Activated T-cell treated with anti-CD3 and anti-CD28 coated beads for 48 hours (primary cell): ENCODE measurements at places on chromosomes 7 and 10.

- DNase-seq = no peak
Measured at GRCh38 chr10:118516716-118517115, 78.7 kb downstream of the PRLHR start.

GRCh38 chr7:128947854-128948253, 10.1 kb downstream of the IRF5 start:
- no peak for DNase-seq

DNA sequence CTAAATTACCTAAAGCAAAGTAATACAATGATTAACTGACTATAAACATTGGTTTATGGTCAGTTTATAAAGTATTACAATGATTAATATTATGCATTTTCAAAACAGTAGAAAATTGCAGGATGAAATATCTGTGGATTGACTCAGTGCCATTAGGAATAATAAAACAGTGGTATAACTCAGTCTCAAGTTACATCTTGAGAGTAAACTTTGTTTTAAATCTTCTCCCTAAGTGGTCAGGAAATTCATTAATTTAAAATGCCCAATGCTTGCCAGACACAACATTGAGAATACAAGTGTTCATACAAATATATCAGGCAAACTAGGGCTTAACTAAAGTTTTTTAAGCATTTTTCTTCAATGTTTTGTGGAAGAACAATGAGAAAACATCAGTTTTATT, 257.8 kb downstream of the ETV1 start:
- DNase-seq = no peak

DNA sequence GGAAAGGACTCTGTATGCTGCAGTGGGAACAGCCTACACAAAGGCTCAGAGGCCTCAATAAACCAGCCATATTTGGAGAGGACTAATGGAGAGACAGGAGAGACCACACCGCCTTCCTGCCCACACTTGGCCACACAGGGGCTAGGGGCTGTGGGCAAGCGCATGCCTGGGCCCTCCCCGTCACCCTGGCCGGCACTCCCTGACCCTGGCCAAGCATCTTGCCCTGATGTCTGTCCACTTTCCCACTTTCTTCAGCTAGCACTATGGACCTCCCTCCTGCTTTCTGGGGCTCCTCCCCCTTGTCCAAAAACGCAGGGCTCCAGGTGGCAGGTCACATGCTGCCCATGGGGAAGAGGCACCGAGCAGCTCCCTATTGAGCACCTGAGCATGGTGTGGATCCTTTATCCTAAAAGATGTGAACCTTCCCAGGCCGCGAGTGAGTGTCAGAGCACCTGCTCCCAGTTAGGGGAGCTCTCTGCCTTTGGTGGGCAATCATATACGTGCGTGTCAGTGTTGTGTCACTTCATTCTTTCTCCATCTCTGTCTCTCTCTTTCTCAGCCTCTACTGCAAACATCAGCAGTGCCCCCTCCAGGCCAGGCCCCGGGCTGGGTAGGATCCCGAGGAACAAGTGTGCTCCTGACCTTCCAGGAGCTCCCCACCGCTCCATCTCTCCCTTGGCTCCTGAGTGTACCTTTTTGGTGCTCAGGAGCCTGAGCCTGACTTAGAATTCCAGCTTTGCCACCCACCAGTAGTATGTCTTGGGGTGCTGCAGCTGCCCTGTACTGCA, 74.0 kb downstream of the ZMIZ1 start:
- no peak for DNase-seq

GRCh38 chr10:77317221-77317620, 320.4 kb downstream of the KCNMA1 start:
- no peak for DNase-seq

DNA sequence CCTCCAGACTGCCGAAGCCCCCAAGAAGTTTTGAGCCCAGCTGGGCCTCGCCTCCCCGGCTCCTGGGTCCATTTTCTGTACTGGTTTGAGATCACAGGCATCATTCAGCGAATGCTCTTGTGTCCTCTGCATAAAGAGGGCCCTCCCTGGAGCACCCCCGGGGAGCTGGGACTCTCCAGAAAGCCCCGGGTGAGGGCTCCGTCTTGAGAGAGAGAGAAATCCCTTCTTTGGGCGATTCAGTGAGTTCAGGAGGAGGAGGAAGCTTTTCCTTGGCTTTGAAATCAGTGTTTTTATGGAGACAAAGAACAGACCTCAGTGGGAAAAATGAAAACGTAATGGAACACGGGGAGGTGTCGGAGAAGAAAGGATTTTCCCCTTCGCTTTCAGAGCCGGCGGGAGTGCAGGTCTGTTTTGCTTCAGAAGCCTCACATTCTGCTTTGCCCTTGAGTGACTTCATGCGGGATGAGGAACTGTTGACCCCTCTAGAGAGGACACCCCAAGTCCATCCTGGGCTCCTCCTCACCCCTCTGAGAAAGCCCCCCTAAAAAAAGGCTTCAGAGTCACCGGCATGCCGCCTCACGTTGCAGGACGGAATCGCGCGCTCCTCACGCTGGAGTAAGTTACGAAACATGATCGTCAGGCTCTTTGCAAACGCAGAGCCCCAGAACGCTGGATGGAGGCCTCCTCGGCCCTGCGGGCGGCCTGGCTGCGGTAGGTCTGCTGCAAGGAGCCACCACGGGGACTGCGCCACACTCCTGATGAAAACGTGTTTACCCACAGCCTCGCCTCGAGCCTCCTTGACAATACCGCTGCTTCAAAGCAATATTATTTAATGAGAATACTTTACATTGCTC, 8.5 kb upstream of the AP5Z1 start:
- no peak for DNase-seq

GRCh38 chr7:104664648-104665047, 336.2 kb downstream of the LHFPL3 start:
- no peak for DNase-seq

DNA sequence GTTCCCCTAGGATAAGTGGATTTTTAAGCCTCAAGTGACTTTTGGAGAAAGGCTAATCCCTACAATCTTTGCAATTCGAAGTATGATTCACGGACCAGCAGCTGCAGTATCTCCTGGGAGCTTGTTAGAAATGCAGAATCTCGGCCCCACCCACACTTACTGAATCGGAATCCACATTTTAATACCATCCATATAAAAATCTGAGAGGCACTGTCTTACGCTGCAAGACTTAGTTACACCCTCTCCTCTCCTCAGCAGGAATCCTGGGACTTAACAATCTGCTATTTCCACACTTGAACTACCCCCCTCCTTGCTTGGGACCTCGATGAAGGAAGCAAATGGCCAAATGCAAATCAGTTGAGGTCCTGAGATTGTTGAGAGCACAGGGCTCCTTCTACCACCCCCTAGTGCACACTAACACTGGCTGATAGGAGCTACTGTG, 21.0 kb downstream of the ITPRIP start:
- no peak for DNase-seq

- DNase-seq = no peak
Measured at GRCh38 chr7:17902599-17902998, 37.7 kb downstream of the SNX13 start.

DNA sequence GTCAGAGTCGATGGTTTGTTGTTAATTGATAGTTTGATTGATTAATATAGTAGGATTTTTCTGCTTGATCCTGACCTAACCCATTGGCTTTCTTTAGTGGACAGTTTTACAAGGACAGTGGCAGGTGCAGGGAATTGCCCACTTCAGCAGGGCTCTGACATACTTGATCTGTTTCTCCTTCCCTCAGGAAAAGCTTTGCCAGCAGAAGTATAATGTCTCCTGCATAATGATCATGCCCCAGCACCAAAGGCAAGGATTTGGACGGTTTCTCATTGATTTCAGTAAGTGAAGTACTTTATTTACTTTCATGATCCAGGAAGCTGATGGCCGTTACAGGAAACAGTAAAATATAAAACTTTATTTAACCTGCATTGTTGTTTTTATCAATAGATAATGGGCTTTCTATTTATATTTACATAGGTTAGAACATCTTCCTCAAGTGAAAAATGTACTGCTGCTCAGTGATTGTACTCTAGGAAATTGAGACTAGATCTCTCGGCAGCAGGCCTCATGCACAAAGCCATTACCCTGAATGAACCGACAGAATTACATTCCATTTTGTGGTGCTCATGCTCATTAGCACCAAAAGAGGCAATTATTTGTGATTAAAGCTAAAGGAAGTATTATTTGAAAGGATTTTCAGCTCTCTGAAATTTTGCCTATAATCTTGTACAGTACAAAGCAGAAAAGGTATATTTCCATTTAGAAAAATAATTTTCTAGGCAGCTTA, 122.5 kb upstream of the SAMD8 start:
- no peak for DNase-seq

DNA sequence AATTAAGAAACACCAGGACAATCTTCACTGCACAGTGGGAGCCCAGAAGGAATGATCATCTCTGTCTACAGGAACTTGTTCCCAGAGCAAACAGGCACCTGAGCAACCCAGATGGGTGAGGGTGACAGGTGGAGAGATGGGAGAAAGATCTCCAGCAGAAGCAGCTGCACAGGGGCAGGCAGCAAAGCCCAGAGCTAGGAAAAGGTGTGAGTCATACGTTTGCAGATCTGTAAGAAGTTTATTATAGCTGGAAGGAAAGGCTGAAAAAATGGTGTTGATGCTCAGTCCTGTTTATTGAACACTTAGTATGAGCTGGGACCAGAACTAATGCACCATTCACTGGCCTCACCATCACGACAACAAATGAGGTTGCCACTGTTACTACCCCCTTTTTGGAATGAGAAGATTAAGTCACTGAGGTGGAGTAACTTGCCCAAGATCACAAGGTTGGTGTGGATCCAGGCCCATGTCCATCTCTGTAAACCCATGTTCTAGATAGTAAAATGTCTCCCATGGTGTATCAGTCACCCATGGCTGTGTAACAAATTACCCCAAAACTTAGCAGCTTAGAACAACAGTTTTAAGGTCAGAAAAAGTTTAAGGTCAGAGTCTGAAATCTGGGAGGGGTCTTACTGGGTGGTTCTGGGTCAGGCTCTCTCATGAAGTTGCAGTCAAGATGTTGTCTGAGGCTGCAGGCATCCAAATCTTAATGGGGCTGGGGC, 506.9 kb downstream of the RPS24 start:
- no peak for DNase-seq

DNA sequence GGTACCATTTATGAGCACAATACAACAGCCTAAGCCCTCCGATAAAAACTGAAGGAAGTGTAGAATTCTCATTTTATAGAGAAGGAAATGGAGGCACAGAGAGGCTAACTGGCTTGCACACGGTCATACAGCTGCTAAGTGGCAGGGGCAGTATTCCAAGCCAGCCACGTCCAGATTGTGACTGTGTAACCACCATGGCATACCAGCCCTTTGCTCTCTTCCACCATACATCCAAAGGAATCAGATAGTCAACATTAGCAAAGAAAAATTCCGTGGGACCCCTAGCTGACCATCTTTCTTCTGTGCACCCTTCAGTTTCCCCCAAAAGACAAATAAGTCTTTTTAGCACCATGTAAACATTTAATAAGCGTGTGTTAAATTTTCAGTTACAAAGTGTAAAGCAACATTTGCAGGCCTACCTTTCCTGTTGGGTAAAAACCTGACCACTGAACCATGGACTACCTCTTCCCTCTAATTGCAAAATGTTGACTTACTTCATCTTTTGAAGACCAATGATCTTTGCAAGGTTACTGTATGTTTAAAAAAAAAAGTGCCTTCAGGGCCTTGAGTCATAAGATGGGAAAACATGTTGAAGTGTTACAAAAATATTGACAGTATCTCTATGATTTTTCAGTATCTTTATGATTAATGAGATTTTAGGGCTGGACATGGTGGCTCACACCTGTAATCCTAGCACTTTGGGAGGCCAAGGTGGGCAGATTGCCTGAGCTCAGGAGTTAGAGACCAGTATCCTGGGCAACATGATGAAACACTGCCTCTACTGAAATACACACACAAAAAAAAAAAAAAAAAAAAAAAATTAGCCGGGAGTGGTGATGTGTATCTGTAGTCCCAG, 24.3 kb upstream of the PDZD8 start:
- no peak for DNase-seq

DNA sequence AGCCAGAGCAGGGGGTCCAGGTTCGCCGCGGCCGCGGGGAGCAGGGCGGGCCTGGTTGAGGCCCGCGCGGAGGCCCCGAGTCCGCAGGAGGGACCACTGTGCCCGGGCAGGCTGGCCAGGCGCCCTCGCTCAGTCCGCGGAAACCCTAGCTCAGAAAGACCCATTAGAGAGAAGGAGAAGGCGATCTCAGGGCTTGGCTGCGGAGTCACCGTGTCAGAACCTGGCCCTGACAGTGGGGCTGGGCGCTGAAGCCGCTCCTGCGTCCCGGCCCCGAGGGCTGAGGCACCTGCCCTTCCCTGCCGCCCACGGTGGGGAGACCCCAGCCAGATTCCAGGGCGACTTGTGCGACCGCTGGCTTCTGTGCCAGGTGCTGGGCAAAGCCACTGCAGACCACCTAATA, 14.2 kb upstream of the EGFR start:
- DNase-seq = no peak

DNA sequence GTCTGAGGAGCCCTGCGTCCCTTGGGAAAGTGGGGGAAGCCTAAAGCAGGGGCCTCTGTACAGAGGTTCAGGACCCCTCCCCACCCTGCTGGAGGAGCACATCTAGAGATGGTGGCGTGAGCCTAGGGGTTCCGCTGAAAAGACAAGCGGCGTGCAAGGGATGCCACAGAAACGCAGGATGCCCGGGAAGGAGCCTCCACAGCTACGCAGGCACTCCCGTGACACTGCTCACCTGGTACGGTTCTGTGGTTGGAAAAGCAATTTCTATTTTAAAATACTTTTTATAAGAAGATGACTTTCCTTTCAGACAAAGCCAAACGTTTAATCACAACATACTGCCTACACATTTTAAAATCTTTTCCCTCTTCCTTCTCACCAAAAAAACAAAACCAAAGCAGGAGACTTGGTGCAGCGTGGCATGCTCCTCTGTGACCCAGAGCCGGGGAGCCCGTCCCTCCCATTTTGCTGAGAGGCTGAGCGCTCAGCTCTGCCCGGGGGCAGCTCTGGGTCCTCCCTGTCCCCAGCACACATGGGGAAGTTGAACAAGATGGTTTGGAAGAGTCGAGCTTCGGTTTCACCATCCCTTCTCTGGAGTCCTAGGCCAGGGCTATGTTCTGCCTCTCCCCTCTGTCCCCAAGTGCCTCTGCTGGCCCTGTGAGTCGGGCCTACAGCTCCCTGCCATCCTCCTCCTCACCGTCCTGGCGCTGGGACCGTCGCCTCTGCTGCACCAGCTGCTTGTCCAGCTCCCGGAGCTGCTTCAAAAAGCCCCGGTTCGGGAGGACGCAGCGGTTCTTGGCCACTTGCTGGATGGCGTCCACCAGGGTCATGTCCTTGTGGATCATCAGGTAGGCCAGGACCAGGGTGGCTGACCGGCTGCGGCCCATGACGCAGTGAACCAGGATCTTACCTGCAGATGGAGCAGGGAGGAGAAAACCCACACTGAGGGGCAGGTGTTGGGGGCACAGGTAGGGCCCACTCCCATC, 74.0 kb upstream of the SAMD8 start:
- no peak for DNase-seq

DNA sequence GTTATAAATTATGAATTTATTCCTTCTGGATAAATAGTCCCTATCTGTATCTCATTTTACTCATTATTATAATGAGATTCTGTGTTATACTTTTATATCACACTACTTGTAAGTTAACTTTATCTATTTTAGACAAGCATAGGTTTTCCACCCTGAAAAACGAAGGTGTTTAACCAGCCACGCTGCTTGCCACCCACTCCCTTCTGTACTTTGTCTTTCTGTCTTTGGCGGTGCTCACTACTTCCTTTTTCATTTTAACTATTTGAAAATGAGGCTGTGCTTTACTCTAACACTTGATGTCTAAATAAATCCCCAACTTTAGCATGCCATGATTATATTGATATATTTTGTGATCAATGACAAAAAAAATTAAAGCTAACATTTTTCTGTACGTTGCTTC, 952.9 kb downstream of the DNAJB9 start:
- DNase-seq = no peak

- DNase-seq = no peak
Measured at GRCh38 chr10:65952086-65952485, 973.8 kb upstream of the LRRTM3 start.
